Endothelial cell (in vitro differentiated cells): ENCODE measurements at places on chromosomes 4 and X. TPM values are rescaled to one million over a fixed set of nuclear protein-coding genes. Genes with fewer than 3 reads are reported as not detected.

The HTT gene
- 62.4 TPM for total RNA-seq

DNA sequence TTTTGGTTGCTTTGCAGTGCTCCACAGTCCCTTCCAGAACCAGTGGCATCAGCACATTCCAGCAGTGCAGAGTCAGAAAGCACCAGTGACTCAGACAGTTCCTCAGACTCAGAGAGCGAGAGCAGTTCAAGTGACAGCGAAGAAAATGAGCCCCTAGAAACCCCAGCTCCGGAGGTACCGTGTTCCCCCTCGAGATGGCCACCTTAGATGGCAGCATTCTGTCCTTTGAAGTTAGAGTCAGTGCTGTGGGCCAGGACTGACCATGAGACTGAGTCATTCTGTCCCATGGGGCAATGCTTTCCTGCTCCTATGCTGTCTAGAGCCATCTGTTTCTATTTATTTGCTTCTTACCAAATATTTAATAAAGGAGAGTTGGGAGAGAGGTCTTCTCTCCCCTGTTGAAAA lies 112.3 kb downstream of the KLHL8 start:
- DNase-seq = no peak
- H3K27ac ChIP-seq = no peak overlapping the region
- H3K36me3 ChIP-seq = peaks cover 10% of the 10 kb centered on the region
- H3K4me1 ChIP-seq = no peaks in the 10 kb centered on the region
- no peak overlapping the region for H3K4me3 ChIP-seq

The ABLIM2 gene
- 0.74 TPM for total RNA-seq

DNA sequence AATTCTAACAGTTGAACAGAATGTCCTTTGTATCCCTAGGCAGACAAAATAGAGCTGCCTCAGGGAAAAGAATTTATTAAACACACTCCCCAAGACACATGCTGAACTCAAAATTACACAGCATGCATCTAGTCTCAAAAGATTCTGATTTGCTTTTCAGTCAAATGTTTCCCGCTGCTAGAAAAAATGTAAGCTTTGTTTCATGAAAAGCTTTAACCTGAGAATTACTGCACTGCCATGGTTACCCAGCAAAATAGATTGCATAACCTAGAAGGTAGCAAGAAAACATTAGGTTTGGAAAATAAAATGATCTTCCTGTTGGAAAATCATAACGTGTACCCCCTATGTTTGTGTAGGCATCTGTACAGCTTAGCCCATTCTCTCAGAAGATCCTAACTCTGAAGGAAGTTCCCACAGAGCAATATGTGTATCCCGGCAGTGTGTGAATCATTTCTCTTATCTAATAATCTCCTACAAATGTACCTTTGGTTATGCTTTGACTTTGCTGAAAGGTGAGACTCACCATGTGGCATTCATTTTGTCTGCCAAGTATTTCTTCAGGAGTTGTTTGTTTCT lies 646.9 kb downstream of the STPG2 start:
- H3K36me3 ChIP-seq = no peaks in the 10 kb centered on the region
- H3K4me1 ChIP-seq = peaks cover 13% of the 10 kb centered on the region

GRCh38 chr4:99405433-99406115 lies 29.6 kb downstream of the ADH7 start:
- H3K36me3 ChIP-seq = no peaks in the 10 kb centered on the region
- DNase-seq = peak; percentile 77
- no peaks in the 10 kb centered on the region for H3K4me1 ChIP-seq
- H3K27me3 ChIP-seq = no peaks in the 10 kb centered on the region

The RHOXF2B gene
- not detected for total RNA-seq

DNA sequence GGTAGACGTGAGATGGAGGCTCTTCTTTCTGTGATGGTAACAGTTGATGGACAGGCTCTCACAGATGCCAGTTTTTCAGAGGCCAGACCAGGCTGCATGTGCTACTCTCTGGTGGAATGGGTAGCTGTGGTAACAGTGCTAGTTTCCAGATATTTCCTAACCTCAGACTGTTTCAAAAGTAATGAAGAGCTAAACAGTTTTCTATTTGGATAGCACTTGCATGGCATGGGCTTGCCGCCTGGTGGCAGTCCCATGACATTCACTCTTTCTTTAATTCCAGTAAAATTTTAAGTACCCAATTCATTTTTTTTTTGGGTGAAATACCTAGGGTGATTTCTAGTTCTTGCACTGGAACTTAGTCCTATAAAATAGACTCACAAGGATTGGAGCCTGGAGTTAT lies 220.2 kb upstream of the MAD2L1 start:
- H3K4me3 ChIP-seq = no peak overlapping the region
- no peak for DNase-seq
- H3K4me1 ChIP-seq = no peaks in the 10 kb centered on the region
- H3K27me3 ChIP-seq = no peaks in the 10 kb centered on the region
- H3K27ac ChIP-seq = no peak overlapping the region

DNA sequence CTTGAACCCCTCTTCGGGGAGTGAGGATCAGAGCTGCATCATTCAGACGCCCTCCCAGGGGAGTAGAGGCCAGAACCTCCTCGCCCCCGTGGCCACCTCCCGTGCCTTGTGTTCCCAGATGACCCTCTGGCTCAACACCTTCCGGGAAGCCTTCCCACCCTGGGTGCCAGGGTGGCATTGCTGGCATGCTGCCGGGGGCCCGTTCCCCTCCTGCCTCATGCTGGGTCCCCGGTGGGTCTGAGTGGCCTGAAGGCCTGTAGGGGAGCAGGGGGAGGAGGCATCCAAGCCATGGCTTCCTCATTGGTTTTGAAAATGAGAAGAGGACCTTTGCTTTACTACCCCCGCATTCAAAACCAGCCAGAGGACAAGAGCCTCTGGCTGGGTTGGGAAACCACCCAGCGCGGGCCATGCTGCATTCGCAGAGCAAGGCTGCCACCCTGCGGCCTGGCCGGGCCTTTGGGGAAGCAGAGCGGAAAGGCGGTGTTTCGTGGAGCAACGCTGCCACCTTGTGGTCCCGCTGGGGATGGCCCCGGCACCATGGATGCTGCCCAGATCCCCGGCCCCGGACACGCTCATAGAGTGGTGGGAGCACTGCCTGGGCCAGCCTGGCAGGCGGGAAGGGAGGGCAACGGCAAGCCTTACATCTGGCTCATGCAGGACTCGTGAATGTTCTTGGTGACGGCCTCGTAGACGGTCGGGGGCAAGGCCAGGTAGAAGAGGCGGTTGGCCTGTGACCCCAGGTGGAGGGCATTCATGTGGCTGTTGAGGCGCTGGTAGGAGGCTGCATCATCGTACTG lies 11.9 kb downstream of the G6PD start:
- H3K4me1 ChIP-seq = no peaks in the 10 kb centered on the region
- H3K4me3 ChIP-seq = no peak overlapping the region

GRCh38 chr4:184620212-184620867 lies 28.9 kb downstream of the CASP3 start:
- DNase-seq = no peak
- H3K4me1 ChIP-seq = peaks cover 7% of the 10 kb centered on the region
- peaks cover 22% of the 10 kb centered on the region for H3K36me3 ChIP-seq

DNA sequence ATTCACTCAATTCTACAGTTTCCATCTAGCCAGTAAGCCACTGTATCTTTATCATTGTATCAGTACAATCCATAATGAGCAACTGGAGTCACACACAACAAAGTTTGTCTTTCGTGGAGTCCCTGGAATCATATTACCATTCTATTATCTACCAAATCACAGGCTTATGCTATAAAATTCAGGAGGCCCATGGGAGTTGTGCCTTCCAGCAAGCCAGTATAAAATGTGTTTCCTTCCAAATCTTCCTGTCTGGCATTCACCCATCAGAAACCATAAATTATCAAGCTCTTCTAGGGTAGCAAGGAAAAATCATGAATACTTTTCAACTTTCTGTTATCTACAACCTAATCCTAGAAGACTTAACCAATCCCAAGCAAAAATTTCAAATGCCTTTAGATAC lies 1383.3 kb upstream of the PCDH7 start:
- H3K36me3 ChIP-seq = no peaks in the 10 kb centered on the region
- H3K27ac ChIP-seq = no peak overlapping the region
- no peak for DNase-seq
- H3K4me3 ChIP-seq = no peak overlapping the region
- H3K4me1 ChIP-seq = no peaks in the 10 kb centered on the region
- no peaks in the 10 kb centered on the region for H3K27me3 ChIP-seq

- no peaks in the 10 kb centered on the region for H3K4me1 ChIP-seq
- no peak overlapping the region for H3K4me3 ChIP-seq
- no peak for DNase-seq
- no peak overlapping the region for H3K27ac ChIP-seq
- no peaks in the 10 kb centered on the region for H3K27me3 ChIP-seq
Measured at GRCh38 chrX:16082470-16083085, 40.8 kb upstream of the GRPR start.

The MAD2L1 gene
- total RNA-seq = 11.1 TPM

The CYLC1 gene
- total RNA-seq = not detected

- no peak overlapping the region for H3K27ac ChIP-seq
- no peaks in the 10 kb centered on the region for H3K36me3 ChIP-seq
- no peak for DNase-seq
- no peaks in the 10 kb centered on the region for H3K27me3 ChIP-seq
Measured at GRCh38 chrX:56000174-56000573, 232.0 kb upstream of the KLF8 start.

The SH3D19 gene
- 89.5 TPM for total RNA-seq

- no peak overlapping the region for H3K27ac ChIP-seq
- peaks cover 4% of the 10 kb centered on the region for H3K4me1 ChIP-seq
- no peak overlapping the region for H3K4me3 ChIP-seq
- H3K27me3 ChIP-seq = peaks cover 1% of the 10 kb centered on the region
Measured at GRCh38 chr4:105329081-105329480, 144.8 kb downstream of the PPA2 start.

The NEUROG2 gene
- total RNA-seq = not detected

DNA sequence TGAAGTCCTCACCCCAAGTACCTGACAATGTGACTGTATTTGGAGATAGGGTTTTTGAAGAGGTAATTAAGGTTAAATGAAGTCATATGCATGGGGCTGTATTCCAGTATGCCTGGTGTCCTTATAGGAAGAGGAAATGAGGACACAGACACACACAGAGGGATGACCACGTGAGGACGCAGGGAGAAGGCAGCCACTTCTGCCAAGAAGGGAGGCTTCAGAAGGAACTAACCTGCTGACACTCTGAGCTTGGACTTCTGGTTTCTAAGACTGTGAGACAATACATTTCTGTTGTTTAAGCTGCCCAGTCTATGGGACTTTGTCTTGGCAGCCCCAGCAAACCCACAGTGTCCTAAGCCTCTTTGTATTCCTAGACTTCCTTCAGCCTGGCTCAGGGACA lies 3.0 kb upstream of the SLC2A9 start:
- peaks cover 7% of the 10 kb centered on the region for H3K27me3 ChIP-seq
- H3K36me3 ChIP-seq = peaks cover 6% of the 10 kb centered on the region
- no peaks in the 10 kb centered on the region for H3K4me1 ChIP-seq
- DNase-seq = no peak

The SLITRK4 gene
- 7.3 TPM for total RNA-seq

The CXorf65 gene
- not detected for total RNA-seq

DNA sequence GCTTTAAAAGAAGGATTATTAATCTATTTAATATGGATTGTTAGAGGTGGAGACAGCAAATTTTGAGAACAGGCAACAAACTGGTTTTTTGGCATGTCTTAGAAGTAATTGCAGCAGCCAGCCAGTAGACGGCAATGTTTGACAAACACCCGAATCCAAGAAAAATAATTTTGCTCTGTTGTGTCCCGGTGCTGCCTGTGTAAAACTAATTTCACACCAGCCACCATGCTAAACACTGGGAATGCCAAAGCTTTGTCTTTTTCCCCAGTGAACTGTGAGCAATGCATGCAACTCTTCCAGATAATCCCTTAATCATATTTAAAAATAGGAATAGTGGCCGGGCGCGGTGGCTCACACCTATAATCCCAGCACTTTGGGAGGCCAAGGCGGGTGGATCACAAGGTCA lies 25.9 kb downstream of the SMIM31 start:
- H3K4me3 ChIP-seq = no peak overlapping the region
- peak; percentile 58 for DNase-seq
- no peaks in the 10 kb centered on the region for H3K36me3 ChIP-seq
- H3K27me3 ChIP-seq = no peaks in the 10 kb centered on the region
- H3K4me1 ChIP-seq = peaks cover 7% of the 10 kb centered on the region

The SPANXB1 gene
- total RNA-seq = not detected

DNA sequence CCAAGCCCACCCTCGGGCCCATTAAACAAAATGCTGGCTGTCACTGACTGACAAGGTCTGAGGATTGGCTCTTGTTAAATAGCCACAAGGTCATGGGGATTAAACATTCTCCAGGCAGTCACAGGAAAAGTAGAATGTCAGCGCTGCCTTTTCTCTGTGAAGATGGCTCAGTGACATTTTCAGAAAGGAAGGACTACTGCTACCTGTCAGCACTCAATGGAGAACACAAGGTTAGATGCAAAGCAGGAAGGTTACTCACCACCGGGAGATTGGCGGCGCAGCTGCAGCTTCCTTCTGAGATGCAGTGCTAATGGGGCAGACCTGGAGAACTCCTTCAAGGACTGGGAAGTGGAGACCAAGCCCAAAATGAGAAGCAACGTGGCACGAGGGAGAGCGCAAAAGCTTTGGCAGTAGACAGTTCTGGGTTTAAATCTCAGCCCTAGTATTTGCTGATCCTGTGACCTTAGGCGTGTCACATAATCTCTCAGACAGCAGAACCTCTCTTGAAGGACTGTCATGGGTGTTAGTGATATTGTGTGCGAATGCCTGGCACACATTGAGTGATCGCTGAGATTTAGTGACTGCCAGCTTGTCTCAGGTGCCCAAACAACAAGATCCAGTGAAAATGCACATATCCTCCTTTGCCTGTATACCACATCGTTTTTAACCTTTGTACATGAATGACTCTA lies 213.1 kb upstream of the BOD1L1 start:
- no peak overlapping the region for H3K27ac ChIP-seq
- no peak overlapping the region for H3K4me3 ChIP-seq
- H3K4me1 ChIP-seq = peaks cover 3% of the 10 kb centered on the region
- H3K27me3 ChIP-seq = no peaks in the 10 kb centered on the region

The POF1B gene
- total RNA-seq = not detected

The CPLX1 gene
- 0.46 TPM for total RNA-seq

DNA sequence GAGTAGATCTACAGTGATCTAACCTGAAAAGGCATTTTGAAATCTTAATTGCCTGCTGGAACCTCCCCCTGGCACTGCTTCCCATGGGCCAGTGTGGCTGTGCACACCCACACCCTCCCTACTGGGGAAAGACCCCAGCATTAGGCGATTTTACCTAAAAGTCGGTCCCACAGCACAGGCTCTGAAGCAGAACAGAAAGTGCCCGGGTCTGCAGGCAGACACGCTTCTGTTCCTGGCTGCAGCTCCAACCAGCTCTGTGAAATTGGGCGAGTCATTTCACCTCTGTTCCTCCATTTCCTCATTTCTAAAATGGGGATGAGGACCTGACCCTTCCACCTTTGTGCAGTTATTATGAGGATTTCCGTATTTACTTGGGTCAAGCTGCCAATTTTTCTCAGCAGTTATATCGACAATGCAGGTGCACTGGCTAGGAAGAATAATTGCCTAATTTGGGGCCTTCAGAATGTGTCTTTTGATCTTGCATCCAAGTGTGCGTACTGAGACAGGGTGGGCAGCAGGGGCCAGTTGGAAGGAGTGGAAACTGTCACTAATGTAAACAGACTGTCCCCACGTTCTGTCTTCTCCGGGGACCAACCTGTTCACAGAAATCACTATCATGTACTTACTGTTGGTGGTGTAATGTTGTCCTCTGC lies 7.1 kb downstream of the KLF3 start:
- H3K4me1 ChIP-seq = peaks cover 85% of the 10 kb centered on the region
- peak overlapping the region; percentile 48 for H3K4me3 ChIP-seq
- H3K36me3 ChIP-seq = peaks cover 6% of the 10 kb centered on the region

The ITGB1BP2 gene
- 2.8 TPM for total RNA-seq

The OPRPN gene
- not detected for total RNA-seq

- H3K27me3 ChIP-seq = no peaks in the 10 kb centered on the region
Measured at GRCh38 chr4:158444621-158445020, 77.1 kb upstream of the RXFP1 start.

- H3K4me1 ChIP-seq = peaks cover 9% of the 10 kb centered on the region
- no peak for DNase-seq
- H3K27me3 ChIP-seq = no peaks in the 10 kb centered on the region
- no peak overlapping the region for H3K4me3 ChIP-seq
- H3K27ac ChIP-seq = no peak overlapping the region
Measured at GRCh38 chr4:148007314-148007760, 275.4 kb downstream of the ARHGAP10 start.
